CD4-positive, alpha-beta T cell treated with Interleukin-17A for 4 hours (primary cell): ENCODE measurements at places on chromosomes 5 and 9.
A peak's percentile ranks its signal among the peaks of the same experiment; 100 is the strongest.

DNA sequence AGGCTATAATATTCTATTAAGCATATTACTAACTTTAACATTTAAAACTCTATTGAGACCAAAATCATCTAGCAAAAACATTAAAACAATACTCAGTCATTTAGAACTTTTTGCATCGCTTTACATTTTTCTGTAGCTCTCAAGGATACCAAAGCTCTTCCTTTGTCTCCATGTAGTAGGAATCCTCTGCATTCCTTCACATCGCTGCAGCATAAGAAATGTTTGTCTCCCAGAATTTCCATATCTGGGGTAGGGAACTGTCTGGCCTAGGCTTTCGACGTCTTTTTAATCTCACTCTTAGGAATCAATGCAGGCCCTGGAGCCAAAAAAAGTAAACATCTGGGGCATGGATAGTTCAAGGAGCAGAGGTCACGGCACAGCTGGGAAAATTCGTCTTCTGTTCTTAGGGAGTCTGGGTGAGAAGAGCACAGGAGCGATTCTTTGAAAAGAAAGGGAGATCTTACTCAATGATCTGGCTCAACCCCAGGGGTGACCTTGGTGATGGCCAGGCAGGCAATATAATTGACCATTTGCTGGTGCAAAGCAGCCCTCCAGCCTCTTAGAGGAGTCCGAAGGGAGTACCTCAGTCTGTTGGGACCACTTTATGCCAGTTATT, 23.2 kb upstream of the RAI14 start:
- DNase-seq: no peak

DNA sequence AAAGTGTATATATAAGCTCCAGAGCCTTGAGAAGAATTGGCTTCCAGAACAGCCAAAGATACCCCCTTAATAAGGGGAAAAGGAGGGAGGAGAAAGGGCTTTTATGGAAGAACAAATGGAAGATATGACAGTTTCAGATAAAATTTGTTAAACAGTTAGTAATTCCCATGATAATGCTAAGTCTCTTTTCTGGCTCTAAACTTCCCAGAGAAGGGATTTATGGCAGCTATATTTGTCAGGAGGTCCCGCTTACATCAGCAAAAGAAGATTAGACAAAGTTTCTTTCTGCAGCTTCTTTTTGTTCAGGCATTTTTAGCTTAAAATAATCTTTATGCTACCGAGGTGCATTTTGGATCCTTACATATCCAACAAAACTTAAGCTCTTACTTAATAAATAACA, 14.3 kb upstream of the SLC36A3 start:
- no peak for DNase-seq

GRCh38 chr5:669111-669841, 23.9 kb downstream of the TPPP start:
- DNase-seq: peak; percentile 60

DNA sequence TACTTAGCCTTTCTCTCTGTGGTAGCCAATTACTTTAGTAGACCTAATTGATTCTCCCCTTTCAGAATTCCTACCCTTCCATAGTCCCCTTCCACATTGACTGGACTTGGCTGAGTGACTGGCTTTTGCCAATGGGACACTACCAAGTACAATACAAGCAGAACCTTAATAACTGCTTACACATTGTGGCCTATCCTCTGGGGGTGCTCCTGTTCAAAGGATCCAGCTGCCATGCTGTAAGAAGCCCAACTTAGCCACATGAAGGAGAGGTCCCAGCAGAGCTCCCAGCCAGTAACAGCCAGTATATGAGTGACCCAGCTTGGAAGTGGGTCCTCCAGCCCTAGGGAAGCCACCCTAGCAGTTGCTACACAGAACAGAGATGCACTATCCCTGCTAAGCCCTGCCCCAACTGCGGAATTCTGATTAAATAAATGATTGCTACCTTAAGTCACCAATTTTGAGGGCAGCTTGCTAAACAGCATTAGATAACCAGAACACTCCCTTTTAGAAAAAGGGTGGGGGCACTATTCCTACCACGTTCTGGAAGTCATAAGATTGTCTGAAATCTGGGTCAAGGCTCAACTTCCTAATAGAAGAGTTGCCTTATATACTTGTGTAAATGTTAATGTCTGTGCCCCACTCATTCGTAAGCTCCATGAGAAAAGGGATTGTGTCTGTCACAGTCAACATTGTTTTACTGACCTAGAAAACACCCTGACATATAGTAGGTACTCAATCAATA, 11.1 kb upstream of the APTX start:
- DNase-seq: no peak

GRCh38 chr5:157718519-157718918, 12.7 kb upstream of the THG1L start:
- DNase-seq: peak; percentile 32

DNA sequence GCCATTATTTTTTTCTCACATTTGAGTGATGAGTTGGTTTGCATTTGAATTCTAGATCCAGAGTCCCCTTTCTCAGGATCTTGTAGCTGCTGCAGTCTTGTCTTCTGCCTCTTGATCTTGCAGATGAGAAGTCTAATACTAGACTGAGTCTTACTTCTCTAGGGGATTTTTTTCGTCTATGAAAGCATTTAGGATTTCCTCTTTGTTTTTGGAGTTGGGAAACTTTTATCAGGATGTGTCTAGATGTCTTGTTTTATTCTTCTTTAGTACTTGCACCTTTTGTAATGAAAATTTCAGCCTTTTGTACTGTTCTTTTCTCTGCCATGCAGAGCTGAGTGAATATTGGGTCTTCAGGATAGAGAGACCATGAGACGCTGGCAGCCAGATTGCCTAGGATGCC, 65.4 kb downstream of the ZNF618 start:
- no peak for DNase-seq

GRCh38 chr9:131727184-131727759, 12.6 kb downstream of the RAPGEF1 start:
- no peak for DNase-seq

- no peak for DNase-seq
Measured at GRCh38 chr5:128491291-128491690, 46.8 kb downstream of the FBN2 start.

DNA sequence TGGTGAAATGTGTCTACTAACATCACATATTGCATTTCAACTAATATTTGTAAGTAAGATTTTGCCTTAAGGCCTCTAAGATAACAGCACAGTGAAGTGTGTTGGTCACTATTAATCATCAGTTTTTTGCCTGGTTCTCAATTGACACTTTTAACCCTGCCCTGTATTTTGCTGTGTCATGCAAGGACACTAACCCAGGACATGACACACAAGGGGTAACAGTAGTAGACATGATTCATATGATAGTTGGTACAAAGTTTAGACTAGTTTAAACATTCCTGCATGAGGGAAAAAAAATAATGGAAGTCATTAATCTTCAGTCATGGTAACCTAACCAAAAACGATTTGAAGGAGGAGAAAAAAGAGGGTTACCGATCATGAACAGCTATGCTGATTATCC, 207.0 kb downstream of the DEPDC1B start:
- no peak for DNase-seq

DNA sequence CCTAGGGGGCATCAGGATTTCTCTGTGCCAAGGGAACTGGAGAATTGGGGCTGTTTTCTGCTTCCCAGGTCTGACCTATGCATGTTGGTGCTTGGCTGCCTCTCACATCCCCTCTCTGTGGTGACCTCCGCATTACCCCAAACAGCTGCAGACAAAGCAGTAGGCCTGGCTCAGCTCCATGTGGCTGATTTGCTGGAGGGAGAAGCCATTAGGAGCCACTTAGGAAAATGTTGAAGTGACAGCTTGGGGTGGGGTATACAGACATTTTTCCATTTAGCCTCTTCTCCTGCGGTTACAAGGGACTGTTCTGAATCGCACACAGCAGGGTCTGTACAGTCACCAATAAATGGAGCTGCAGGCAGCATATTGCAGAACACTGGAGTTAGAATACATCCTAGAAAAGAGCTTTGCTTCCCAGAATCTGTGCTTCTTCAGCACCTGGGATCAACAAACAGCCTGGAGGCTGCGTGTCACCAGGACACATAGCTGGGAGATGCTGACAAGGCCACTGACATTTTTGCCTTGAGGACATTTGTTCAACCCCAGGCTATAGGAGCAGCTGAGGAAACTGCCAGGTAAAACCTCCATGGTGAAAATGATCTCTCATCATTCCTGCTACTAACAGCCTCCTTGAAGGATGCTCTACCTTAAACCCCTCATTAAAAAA, 335.3 kb downstream of the DIRAS2 start:
- no peak for DNase-seq

- no peak for DNase-seq
Measured at GRCh38 chr5:170327168-170327567, 29.6 kb upstream of the LCP2 start.

DNA sequence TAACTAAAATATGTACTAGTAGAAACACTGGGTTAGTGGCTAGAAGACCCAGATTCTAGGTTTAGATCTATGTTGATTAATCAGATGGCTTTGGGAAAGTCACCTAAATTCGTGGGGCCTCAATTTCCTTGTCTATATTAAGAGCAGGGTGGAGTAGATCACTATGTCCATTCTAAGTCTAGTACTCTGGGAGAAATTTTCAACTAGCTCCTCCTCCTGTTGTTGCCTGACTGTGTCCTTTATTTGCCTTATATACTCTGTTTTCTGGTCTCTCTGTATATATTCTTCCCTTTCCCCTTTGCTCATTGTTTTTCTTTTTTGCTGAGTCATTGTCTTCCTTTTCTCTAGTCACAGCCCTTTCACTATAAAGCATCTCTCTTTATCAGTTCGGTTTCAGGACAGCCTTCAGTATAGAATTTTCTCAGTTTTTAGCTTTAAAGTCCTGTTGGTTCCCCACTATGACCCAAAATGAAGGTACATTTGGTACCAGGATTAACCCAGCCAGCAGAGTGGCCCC, 44.5 kb upstream of the CDH6 start:
- no peak for DNase-seq

GRCh38 chr5:104297076-104297475, 734.5 kb upstream of the NUDT12 start:
- DNase-seq: no peak

DNA sequence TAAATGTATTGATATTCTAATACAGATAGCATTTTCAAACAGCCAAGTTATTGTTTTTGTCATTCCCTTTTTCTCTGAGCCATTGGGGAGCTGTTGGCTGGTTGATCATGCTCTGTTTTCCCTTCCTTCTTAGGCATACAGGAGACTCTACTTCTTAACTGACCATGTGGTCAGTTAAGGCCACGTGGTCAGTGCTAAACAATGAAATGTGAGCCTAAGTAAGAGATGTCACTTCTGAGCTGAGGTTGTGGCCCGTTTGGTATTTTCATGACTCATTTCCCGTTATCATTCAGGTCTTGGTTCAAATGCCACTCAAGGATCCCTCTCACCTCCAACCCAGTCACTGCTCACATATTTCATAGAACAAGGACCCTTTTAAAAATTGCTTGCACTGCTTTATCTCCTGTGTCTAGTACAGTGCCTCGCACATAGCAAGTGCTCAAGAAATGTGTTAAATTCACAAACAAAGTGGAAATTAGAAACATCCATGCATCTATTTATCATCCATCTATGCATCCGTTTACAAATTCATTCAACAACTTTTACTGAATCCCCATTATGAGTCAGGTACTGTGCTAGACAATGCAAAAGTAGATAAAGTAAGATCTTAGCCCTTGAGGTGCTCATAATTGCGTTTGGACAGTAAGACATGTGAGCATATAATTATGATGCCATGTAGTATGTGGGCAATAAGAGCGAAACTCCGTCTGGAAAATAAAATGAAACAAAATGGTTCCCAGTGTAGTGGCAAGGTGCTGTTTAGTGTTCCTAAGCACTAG, 50.7 kb downstream of the ARRDC3 start:
- peak; percentile 23 for DNase-seq
